ENCODE measurements at places on chromosomes 3 and 15.

GRCh38 chr3:189304465-189305351, 132.9 kb downstream of the TPRG1 start:
- DNase-seq, result peak; percentile 77

DNA sequence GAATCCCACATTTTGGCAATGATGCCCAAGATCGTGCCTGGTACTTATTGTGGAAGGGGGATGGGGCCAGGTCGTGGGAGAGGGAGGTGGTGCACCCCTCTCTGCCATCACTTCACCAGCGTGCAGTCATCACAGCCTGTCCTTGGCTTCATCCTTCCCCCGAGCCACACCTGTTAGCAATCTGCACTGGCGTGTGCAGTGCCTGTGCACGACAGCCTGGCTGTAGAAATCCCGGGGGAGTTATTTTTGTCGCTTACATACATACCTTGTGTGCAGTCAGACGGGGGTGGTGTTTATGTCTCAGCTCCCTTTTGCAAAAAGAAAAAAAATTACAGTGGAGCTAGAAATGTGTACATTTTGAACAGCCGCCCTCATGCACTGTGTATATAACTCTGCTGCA, 216.0 kb downstream of the TLE3 start:
- no peak for DNase-seq

GRCh38 chr3:52195823-52196331, 2.1 kb upstream of the ALAS1 start:
- peak; percentile 43 for DNase-seq

DNA sequence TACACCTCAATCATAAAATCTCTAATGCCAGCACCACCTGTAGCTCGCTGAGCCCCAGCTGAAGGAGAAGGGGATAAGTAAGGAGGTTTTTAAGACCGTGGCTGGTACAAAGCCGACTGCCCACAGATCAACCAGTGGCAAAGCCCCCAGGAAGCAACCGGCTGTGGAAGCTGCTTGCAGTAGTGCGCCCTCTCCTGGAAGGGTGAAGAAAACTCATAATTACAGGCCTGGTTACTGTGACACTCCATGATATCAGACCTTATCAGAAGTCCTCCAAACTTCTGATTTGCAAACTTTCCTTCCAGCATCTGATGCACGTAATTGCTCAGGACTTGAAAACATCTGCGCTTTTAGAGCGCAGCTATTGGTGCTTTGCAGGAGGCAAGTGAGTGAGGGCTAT, 63.1 kb upstream of the MCTP2 start:
- DNase-seq, result no peak

- DNase-seq, result no peak
Measured at GRCh38 chr3:177108648-177109047, 88.6 kb downstream of the TBL1XR1 start.

DNA sequence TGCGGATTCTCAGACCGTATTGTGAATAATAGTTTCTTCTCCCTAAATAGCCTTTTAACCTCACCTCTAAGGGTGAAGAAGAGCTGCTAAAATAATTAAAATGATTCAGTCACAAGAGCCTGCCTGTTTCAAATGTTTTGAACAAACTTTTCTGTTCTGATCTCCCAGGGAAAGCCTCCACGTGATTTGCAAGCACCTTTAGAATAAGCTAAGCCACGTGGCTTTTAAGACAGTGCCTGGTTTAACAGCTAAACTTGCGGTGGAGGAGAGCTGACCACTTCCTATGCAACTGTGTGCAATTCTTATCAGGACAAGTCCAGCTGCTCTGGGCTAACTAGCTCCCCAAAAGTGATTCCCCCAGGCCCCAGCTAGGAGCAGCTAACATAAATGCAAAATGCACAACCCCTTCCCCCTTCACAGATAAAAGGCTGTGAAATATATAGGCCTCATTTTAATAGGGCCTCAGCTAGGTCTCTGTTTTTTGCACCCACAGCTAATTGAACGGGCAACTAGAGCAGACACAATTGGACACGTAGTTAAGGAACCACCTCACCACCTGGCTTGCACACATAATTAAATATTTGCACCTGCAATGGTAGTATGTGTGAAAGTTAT, 401.2 kb upstream of the NR2F2 start:
- DNase-seq, result no peak

- DNase-seq, result no peak
Measured at GRCh38 chr15:34808016-34808415, 12.7 kb upstream of the ACTC1 start.

DNA sequence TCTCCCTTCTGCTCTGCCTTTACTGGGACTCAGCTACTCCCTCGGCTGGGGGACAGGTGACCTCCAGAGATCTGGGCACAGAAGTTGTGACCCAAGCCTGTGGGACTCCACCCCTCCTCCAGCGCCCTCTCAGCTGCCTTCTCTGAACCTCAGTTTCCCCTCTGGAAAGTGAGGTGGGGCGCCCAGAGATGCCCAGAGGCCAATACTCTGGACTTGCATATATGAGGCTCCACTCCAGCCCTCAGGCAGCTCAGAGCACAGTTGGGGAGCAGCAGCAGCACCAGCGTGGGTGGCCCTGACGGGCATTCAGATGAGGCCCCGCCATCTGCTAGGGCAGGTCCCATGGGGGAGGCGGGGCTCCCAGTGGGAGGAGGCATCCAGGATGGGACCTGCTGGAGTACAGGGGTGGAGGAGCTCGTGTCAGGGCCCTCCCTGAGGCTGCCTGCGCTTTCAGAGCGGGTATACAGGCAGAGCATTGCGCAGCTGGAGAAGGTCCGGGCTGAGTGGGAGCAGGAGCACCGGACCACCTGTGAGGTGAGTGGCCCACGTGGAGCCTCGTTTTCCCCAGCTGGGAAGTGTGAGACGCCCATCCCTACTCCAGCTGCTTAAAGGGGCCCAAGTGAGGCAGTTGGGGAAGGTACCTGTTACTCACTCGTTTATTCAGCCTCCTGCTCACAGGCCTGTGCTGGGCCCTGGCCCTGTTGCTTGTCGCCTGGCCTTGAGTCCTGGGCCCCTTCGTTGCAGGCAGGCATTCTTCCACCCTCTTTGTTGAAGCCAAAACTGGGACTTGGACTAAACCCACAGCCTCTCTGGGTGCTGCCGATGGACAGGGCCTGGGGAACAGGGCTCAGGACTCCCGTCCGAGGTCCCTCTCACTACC, 35.4 kb downstream of the PSTPIP1 start:
- peak; percentile 58 for DNase-seq

DNA sequence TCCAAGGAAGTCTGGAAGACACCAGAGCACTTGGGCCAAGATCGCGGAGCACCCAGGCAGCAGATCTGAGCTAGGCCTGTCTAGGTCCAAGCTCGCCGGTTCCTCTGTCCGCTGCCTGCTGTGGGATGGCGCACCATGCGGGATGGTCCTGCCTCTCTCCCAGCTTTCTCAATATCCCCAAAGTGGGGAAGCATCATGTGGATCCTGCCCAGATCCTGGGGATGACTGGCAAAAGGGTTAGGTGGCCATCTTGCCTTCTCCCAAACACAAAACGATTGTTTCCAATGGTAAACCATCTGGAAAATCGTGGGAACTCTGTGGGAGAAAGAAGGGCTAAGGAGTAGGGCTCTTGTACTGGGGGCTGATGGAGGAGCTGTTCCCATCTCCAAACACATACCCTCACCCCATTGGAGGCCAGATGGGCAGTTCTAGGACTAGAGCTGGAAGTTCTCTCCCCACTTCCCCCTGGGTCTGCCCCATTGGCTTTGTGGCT, 8.9 kb downstream of the PRKCD start:
- DNase-seq, result no peak

- DNase-seq, result no peak
Measured at GRCh38 chr3:182843478-182843877, 50.2 kb downstream of the ATP11B start.

DNA sequence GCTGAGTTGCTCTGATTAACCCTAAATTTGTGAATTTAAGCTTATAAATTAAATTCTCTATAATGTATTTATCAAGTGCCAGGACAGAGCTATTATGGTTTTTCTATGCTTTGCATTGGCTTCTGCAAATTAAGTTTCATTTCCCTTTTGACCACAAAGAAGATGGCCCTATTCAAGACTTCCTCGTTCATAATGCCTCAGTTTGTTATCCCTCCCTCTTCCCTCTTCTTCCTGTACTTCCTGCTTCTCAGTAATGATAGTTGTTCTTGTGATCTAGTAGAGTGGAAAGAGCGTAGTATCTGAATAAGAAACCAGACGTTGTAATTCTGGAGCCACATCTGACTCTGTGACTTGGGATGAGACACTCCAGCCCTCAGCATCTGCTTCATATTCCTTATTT, 118.7 kb downstream of the CACNA1D start:
- DNase-seq, result no peak

DNA sequence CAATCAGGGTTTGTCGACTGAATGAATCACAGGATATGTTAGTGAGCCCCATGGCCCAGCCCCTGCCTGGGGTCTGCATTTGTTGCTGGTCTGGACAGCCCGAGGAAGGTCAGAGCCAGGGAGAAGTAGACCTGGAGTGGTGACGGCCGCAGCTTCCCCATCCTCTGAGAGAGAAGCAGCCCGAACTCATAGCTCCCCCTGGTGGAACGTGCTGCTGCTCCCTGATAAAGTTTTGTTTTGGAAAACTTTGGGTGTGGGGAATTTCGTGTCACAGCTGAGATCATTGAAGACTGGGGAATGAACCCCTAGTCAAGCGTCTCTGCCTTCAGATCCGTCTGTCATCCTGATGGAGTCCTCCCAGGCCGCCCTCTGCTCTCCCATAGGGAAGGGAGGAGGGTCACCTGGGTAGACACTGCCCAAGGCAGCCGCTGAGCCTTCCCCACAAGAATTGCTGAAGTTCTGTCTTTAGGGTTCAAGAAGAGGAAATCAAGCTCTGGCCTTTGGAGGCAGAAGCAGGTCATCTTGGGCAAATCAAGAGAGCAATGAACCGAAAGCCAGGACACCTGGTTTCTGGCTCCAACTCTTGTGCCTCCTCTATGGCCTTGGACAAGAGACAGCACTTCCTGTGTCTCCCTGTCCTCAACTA, 60.5 kb downstream of the GLDN start:
- DNase-seq, result peak; percentile 79

DNA sequence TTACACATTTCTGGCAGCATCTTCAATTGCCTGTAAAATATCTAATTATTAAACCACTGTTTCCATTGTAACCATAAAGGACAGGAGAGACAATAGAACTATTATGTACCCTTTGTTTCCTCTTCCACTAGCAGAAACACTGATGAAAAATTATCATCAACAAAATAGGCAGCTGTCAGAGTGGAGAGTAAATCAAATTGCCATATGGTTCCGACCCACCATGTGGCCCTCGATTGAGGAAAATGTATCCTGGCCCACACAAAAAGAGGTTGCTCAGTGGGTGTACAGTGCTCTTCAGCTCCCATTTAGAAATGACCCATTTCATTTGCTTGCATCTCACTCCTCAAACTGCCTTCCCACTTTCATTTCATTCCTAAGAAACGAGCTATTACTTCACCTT, 570.6 kb upstream of the UBE2E2 start:
- DNase-seq, result no peak

- DNase-seq, result no peak
Measured at GRCh38 chr3:152550284-152550683, 281.6 kb downstream of the MBNL1 start.
